ENCODE measurements at places on chromosomes 5 and 9.

DNA sequence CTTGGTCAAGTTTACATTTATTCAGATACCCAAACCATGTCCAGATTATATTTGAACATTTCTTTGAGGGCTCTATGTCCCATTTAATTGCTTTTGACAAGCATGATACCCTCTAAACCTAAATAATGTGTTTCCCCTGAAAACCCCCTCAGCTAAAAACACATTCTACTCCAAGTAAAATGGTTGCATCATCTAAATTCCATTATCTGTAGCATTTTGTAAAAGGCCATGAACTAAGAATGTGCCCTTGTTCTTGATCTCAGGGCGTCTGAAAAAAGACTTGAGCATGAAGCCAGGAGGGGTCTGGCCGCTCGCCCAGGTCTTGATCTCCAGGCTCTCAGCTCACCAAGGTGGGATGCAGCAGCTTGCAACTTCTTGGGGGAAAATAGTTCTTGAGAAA is 53.5 kb upstream of the ERCC6L2 start:
- DNase-seq = no peak

GRCh38 chr5:116063950-116064349 is 20.9 kb upstream of the COMMD10 start:
- DNase-seq = no peak

DNA sequence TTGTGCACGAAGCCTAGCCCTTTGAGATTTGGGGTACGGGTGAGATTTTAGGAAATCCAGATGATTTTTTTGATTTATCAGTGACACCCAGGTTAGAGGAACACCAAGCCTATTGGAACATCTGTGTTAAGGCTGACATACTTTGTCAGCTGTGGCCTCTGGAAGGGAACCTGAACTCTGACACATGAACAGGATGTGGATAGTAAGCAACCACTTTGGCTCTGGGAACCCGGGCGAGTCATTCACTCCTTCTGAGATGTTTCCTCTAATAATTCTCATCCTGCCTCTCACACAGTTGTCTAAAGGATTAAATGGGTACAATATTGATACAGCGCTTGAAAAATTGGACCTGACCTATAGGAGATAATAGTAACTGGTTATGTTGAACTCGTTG is 67.8 kb downstream of the FGF1 start:
- DNase-seq = peak; percentile 59

DNA sequence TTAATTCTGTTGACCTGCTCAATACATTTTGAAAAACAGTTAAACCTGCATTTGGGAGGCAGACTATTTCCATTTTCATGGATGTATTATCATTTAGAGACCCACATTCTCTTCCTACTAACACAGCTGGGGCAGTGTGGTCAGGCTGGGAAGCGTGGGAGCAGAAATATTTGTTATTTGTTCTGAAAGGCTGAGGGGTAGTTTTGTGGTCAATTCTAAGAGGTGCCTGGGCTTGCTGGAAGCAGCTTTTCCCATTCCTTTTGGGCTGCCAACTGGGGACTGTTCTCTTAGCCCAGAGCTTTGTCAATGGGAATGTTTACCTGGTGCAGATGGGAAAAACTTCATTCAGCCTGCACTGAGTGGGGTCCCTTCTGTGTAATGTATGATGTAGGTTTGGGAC is 171.4 kb upstream of the DAP start:
- no peak for DNase-seq

DNA sequence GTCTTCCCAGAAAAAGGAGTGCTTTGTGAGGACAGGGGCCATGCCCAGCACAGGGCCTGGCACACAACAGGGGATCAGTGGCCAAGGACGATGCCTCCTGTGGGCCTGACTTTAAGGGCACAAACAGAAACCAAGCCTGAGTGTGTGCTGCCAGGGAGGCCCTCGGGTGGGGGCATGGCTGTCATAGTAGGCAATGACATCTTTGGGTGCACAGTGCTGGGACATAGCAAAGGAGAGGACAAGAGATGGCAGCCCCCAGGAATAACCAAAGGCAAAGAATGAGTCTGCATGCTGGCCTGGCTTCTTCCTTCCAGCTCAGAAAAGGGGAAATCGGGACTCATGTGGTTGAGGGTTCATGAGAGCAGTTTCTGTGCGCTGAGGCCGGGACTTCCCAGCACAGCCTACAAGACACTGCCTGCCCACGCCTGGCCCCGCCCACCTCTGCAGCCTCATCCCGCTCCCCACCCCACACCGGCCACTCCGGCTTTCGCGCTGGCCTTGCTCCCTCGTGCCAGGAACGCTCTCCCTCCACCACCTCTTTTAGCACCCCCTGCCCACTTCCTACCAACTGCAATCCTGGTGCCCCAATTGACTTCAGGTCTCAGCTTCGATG is 13.8 kb upstream of the LHX2 start:
- DNase-seq = no peak

DNA sequence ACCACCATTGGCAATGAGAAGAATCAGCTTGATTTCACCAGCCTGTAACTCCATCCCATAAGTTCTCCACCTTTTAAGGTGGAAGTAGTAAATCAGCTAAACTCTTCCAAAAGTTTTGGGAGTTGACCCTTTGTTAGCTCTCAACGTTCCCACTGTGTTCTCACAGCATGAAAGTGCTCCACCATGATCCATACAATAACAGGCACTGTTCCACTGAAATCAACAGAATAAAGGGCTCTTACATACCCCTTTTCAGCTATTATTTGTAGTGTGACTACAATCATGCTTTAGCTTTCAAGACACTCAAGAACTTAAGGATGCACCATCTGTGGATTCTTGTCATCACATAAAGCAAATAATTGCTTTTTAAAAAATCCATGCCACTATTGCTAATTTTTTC is 81.6 kb downstream of the PPP2R2B start:
- DNase-seq = no peak

DNA sequence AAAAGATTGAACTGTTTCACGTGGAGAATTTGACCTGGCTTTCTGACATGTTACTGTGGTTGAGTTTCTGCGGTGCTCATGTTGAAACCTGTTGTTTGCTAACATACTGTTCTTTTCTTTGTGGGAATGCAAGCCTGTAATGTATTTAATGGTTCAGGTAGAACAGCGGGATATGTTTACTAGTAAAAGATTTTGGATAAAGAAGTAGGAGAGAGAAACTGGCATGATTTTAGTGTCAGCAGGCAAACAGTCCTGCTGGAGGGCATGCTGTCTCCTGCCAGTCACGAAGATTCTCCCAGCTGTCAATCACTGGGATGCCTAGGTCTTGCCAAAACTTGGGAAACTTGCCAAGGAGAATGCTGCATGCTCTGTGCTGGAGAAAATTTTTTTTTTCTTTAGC is 263.5 kb downstream of the TAF11L14 start:
- no peak for DNase-seq

DNA sequence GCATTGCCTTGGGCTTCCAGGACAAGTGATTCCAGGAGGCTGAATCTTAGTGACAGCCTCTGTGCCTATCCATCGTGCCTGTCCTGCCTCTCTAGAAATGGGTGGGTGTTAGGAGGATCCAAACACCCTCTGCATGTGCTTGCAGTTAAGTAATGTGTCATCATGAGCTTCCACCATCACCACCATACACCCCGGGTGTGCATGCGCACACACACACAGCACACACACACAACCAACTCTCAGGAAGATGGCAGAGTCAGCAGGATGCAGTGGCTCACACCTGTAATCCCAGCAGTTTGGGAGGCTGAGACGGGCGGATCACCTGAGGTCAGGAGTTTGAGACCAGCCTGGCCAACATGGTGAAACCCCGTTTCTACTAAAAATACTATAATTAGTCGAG is 22.8 kb upstream of the CERCAM start:
- no peak for DNase-seq

DNA sequence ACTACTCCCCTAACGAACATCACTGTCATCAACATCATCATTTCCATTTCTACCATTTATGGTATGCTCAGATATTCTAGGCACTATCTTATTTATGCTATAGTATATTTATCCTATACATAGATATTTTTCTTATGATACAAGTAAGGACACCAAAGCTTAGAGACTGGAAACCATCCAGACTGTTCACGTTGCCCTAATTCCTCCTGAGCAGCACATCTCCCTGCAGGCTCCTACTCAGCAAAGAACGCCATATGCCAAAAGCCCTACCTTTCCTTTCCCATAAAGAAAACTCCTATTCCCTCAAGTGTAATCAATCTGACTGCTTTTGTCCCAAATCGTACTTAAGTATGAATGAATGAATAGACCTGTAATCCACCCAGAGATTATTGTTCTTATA is 247.0 kb downstream of the PRELID2 start:
- no peak for DNase-seq

DNA sequence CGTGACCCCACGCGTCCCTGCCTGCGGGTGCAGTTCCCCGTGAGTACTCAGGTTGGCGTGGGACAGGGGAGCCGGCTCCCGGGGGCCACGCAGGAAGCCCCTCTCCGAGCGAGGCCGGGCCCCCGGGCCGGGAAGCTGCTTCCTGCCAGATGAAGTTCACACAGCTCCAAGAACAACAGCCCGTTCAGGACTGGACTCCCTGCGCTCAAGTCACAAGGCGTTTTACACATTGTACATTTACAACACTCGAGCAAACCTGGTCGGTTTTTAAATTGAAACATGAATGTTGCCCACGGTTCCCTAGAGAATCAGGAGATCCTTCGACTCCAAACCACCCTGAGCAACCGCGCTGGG is 22.4 kb downstream of the SLC9A3 start:
- no peak for DNase-seq

- DNase-seq = no peak
These were observed 18.2 kb upstream of the CACFD1 start for GRCh38 chr9:133441571-133441970.

GRCh38 chr5:114612406-114612805 is 250.5 kb downstream of the KCNN2 start:
- DNase-seq = no peak

GRCh38 chr5:63101870-63102269 is 523.3 kb downstream of the LRRC70 start:
- no peak for DNase-seq

- DNase-seq = no peak
These were observed 38.8 kb downstream of the LPCAT1 start for GRCh38 chr5:1484730-1485578.

DNA sequence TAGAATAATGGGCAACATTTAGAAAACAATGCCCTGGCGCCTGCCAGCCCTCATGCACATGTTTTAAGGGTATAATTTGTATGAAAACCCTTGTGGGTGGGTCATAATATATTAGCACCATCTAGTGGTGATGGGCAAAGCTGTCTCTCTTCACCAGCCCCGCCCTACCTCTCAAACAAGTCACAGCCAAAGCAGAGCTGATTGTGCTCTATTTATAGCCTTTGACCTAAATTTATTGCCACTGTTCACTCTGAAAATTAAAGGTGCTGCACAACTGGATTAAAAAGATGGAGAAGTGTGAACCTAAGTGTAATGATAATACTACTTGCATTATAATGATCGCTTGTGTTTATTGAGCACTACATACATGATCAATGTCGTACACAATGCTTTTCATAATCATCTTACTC is 131.9 kb upstream of the ANKH start:
- peak; percentile 65 for DNase-seq

- DNase-seq = no peak
These were observed 61.2 kb upstream of the MAP1B start for GRCh38 chr5:72046106-72046505.

- DNase-seq = no peak
These were observed 188.8 kb upstream of the GLRA1 start for GRCh38 chr5:152113401-152113800.

DNA sequence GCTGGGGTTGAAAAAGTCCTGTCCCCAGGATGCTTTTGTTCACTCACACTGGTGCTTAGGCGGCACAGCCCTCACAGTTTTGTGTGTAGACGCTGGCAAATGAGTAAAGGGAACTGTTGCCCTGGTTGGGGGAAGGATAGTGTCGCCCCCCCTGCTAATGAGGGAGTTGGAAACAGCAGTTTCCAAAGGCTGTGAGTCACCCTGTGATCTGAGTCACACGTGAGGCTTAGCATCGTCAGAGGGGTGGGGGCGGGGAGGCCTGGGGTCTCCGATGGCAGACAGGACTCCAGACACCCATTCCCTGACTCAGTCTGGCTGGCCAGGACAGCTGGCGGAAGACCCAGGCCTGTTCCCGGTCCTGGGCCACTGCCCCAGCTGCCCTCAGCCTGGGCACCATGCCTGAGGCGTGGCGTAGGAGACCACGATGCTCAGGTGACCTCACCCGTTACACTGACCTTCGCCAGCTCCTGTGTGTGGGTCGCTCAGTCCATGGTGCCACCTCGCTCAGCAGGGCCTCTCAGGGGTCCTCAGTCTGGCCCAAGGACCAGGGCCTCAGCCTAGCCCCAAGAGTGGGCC is 2.9 kb downstream of the DNAJB5 start:
- peak; percentile 81 for DNase-seq

GRCh38 chr9:31377358-31377757 is 1007.1 kb upstream of the ACO1 start:
- no peak for DNase-seq

- DNase-seq = no peak
These were observed 8.4 kb upstream of the RIC1 start for GRCh38 chr9:5620494-5620893.

DNA sequence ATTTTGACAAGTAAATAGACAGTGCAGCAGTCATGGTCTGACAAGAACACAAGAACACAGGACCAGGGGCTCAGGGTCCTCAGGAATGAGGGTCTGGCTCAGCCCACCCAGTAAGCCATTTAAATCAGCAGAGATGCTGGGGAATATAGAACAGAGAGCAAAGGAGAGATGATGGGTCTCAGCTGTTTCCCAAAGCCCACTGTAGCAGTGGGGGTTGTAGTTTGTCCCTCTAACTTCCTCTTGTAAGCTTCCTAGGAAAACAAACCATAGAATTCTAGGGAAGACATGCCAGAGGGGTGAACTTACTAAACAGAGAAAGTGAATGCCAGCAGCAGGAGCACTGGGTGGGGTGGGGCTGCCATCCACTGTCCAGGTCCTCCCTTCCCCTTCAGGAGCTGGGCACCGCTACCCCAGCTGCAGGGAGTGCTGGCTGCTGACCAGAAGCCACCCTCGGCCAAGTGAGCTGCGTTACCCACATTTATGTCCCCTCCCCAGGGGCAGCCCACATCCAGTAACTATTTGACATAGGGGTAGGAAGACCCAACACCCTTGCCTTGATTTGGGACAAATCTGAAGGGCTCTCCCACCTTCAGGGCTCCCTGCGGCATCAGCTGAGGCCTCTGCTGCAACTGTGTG is 41.6 kb downstream of the GABBR2 start:
- no peak for DNase-seq
